H7 (cell line): ENCODE measurements at places on chromosomes 6 and 20.
A peak's percentile ranks its signal among the peaks of the same experiment; 100 is the strongest.

GRCh38 chr6:15961635-15962448 lies 167.0 kb upstream of the MYLIP start:
- no peak for DNase-seq

DNA sequence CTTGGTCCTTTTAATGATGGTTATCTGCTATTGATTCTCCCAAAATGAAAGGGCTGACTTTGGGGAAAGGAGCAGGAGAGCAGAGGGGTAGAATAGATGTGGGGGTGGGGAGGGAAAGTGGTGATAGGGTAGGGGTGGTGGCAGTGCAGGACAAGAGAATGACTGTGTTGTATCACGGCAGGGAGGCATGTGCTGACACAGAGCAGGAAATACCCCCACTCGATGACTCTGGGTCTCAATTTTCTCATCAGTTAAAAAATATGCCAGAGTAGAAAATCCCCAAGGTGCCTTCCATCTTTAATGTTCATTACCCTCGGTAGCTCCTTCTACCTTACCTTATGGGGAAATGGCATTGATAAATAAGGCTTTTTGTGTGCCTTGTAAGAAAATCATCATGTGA lies 79.0 kb upstream of the ATXN1 start:
- DNase-seq: peak; percentile 22

- DNase-seq: no peak
These were observed 288.5 kb downstream of the PRL start for GRCh38 chr6:22008248-22008836.

- no peak for DNase-seq
These were observed 93.3 kb downstream of the RNASET2 start for GRCh38 chr6:166862978-166863530.

- DNase-seq: peak; percentile 61
These were observed 7.8 kb upstream of the PACSIN1 start for GRCh38 chr6:34457742-34458735.

GRCh38 chr6:4350567-4351519 lies 215.5 kb upstream of the ECI2 start:
- DNase-seq: no peak

DNA sequence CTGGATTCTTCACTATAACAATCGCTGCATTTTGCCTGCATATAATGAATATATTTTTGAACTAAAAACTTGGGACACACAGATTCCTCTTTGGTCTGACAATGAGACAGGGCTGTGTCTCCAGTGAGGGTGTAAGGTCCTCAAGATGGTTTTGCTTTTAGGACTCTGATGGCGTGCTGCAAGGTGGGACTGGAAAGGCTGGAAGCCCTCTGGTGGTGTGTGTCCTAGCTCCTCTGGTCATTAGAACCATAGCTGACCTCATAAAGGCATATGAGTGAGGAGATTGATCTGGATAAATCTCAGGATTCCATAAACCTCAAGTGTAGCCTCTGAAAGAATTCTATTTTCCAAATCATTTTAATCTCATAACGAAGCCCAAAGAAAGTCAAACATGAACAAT lies 108.4 kb upstream of the ASF1A start:
- no peak for DNase-seq

GRCh38 chr6:138572885-138573284 lies 73.6 kb upstream of the NHSL1 start:
- DNase-seq: no peak

GRCh38 chr20:18635380-18635779 lies 47.5 kb downstream of the DTD1 start:
- no peak for DNase-seq

DNA sequence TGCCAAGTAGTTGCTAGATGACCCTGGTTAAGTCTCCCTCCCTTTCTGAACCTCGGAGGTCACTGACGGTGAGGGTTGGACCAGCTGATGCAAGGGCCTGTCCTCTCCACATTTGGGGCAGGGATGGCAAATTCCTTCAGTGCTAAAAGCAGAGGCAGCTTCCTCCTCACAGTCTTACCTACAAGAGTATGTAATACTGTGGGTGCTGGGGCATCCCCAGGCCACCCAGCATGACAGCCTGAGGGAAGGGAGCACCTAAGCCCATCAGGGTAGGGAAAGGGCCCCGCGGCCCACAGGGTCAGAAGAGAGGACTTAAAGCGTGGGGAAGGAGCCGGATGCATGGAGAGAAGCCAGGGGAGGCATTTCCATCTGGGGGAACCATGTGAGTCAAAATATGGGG lies 38.0 kb downstream of the TGM3 start:
- DNase-seq: no peak

DNA sequence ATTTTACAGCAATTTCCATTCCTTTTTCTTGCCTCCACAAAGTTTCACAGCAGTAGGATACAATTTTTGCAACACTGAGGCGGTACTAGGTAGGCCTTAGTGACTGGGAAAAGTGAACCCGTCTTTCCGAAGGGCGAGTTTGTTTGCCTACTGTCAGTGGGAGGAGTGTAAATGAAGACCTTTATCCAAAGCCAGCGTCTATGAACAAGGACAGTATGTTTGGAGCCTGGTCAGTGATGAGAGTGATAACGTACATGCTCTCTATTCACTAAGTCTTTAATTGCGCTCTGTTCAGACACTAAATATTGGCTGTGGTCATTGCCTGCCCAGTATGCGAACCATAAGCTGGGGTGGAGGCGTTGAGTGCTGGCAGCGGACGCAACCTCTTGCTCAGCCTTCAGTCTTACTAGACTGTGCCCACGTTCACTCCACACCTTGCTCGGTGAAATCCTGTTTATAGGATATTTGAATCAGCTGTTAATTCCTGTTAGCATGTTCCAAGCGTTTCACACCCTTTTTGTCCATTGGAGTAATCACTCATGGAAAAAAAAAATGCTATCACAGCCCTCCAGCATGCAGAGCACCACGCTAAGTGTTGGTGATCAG lies 145.5 kb downstream of the TMEM242 start:
- no peak for DNase-seq

GRCh38 chr6:5435449-5435848 lies 174.1 kb downstream of the FARS2 start:
- no peak for DNase-seq

- peak; percentile 90 for DNase-seq
These were observed at the start of gene MTFR2 for GRCh38 chr6:136249811-136250685. MTFR2 (minus strand) TSS chr6:136250311; CDS start chr6:136249099, 1,212 bp downstream.

DNA sequence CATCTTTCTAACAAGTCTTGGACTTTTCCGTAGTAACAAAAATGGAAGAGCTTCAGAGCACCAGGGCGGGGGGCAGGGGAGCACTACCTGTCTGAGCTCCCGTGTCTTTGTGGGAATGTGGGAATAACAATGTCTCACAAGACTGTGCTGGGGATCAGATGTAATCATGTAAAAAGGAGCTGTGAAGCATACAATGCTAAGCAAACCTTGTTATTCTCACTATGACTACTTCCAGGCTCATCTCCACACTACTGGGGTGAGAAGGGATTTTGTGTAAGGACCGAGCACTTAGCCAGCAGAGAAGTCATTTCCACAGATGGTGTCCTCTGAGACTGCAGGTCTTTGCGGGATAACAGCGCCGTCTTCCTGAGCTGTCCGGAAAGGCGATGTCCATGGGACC lies 27.1 kb downstream of the PRR18 start:
- no peak for DNase-seq

DNA sequence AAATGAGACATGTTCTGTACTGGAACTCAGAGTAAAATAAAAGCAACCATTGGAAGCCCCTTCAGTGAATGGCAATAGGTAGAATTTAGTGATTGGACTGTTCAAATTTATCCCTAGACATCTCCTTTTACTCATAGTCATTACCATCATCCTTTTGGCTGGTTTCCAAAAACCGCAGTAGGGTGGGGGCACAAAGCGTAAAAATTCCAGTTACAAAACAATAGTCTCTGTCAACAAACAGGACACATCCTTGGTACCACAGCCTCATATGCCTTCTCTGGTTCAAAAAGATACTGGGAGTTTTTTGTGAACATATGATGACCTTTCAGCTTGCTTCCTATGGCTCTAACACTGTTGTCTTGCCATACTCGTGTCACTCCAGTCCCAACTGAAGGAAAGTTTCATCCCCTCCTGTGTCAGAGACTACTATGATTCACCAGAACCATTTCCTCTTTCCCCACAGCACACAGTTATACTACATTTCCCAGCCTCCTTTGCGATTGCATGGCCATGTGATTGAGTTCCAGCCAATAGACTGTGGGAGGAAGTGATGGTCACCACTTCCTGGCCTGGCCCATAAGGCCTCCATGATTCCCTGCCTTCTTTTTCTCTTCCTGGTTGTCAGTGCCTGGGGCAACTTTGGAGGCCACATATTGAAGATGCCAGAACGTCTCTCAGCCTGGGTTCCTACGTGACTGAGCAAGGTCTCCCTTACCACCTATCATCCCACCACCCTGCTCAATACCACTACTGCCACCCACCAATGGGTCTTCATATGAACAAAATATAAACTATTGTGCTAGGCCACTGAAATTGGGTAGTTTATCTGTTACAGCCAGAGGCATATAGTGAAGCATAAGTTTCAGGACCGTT lies 162.4 kb downstream of the ID4 start:
- no peak for DNase-seq

DNA sequence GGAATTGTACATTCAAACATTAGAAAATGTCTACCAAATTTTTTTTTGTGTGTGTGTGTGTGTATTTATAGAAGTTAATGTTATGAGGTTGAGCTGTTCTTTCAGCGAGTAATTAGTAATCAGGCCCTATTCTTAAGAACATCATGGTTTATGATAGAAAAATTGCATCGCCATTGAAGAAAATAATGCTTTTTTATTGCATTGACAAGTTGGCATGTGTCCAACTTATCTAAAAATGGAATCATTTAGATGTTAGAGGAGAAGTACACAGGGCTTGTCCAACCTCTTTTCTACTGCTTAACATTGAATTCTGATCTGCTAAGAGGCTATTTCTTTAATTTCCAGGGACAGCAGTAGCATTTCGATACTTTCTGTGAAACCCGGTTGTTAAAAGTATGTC lies 61.6 kb upstream of the ADGRG6 start:
- DNase-seq: no peak

DNA sequence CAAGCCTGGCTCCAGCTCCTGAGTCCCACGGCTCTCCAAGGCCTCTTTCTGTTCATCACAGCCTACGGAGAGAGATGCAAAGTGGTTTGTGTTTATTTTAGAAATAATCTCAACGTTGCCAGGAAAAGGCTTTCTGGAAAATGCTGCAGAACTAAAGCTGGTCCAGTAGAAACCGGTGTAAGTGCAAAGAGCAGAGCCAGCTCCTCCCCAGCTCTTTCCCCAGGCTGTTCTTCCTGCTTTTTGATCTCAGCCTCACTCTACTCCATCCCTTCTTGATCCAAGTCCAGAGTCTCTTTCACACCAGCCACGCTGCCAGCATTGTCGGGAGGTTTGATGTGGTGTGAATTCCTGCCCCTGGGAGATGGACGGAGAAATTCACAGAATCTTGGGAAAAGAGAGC lies 69.8 kb downstream of the TMEM170B start:
- DNase-seq: no peak
